ENCODE measurements at places on chromosomes 12 and 14.
A peak's percentile ranks its signal among the peaks of the same experiment; 100 is the strongest.

GRCh38 chr14:104519721-104520120 is 59.8 kb upstream of the C14orf180 start:
- DNase-seq = no peak

GRCh38 chr12:41466300-41466699 is 278.2 kb downstream of the PDZRN4 start:
- no peak for DNase-seq

- no peak for DNase-seq
Observed at GRCh38 chr12:85617307-85618091, 218.7 kb downstream of the RASSF9 start.

DNA sequence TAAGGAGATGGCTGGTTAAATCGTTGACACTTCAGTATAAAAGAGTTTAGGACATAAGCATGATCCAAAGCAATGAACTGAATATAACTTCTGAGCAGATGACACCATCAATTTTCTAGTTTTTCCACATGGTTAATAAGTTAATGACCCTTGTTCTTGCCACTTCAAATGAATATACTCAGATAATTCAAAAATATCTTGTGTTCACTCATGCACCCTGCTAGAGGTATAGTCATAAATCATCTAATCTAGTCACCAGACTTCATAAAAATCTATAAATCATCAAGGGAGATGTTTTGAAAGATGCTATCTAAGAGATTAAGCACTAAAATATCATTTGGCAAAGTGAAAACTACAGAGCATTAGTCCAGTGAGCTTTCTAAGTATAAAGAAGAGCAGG is 131.9 kb downstream of the MDGA2 start:
- DNase-seq = no peak

DNA sequence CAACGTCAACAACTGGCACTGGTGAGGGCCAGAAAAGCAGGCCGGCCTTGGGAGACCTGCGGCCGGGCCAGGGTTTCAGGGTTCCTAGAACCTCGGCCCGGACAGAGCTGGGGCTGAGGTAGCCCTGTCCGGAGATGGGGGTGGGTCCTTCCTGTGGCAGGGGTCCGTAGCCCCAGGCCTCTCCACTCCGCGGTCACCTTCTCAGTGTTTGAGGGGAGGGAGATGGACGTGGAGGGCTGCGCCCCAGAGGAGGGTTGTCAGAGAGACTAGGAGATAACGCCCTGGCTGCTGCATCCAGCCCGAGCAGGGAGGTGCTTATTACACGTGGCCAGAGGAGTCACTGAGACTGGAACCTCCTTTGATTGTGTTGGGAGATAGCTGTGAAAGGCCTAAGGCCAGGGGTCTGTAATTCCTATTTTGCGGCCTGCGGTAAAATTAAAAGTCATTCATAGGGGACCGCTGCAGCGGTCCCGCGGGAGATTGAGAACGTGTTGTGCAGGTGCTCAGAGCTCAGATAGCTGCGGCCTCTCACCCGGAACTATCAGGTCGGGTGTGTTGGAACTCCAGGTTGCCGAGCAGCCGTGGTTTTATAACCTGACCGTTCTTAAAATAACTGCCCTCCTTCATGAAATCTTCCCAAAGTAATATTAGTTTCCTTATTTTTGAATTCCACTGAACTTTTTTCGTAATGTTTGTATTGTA is 507 bp downstream of the AHSA1 start:
- DNase-seq = peak; percentile 18

DNA sequence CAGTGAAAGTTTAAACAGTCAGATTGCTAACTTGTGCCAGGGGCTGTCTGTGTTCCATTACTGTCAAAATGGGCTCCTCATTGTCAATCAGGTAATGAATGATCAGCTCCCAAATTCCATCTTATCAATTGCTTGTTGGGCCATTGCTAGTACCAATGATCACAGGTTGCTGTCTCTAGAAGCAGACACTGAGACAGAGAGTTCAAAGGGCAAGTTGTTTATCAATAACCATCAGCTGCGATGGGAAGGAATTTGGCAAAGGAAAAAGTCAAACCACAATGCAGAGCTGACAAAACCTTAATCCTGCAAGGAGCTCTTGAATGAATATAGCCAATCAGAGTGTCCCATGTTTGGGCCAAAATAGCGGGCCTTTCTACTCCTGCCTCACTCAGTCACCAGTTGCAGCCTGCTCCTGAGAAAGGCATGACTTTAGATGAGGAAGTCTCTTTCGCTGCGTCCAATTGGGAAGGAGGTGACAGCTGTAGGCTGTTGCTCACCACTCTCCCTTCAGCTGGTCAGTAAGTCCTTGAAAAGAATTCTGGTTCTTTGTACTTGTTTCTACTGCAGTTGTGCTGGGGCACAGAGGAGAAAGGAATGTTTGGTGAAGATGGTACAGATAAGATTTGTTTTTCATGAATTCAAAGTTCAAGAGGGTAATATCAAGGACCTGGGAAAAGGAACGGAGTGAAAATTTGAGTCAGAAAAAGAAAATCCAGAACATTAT is 179.2 kb upstream of the PDE3A start:
- no peak for DNase-seq

DNA sequence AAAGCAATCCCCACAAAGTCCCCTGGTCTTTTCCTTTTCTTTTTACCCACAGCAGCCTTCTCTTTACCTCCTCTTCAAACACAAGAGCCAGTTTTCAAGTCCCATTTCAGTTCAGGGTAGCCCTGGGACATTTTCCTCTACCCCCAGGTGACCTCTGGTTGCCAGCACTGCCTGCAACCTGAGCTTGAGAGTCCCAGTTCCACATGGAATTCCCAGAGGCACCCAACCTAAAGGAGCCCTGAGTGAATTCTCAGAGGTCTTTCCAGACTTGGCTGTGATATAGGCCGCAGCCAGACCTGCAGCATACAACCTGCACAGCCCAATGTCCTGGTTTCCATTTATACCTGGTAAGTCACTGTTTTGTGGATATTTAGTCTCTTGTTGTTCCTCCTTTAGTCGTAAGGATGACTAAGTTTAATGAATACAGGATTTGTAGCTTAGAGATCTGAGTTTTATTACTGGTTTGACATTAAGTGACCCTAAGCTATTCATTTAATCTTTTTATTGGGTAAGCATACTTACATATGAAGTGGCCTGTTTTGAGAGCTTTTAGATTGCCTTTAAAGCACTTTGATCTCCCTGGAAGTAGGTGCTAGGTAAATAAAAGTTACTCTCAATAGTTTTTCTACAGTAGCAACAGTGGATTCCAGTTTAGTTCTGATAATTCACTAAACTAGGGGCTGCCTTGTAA is 159.8 kb downstream of the TGFB3 start:
- DNase-seq = no peak

GRCh38 chr12:122079532-122080081 is 1.1 kb downstream of the MLXIP start:
- no peak for DNase-seq

- DNase-seq = no peak
Observed at GRCh38 chr12:49750027-49750995, 9.0 kb downstream of the TMBIM6 start.

DNA sequence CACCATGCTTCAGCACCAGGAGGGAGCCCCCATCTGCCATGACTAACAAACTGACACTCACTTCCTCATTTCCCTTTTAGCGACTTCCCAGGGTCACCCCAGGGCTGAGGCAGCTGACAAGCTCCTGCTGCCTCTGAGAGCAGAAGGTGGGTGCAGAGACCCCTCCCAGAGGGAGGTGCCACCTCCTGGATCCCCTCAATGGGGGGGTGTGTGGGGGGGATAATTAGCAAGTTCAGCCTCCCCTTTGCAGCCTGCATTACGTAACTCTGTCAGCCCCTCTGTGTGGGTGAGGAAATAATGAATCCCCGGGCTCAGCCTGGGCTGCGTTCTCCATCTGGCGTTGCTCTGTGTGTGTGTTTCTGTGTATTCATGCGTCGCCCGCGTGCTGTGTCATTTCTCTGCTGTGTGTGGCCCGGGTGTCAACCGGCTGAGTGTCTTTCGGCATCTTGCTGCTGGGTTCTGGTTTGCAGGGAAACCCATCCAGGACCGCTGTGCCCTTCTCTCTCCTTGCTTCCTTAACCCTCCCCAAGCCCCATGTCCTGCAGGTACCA is 28.0 kb downstream of the NOS1 start:
- DNase-seq = no peak

DNA sequence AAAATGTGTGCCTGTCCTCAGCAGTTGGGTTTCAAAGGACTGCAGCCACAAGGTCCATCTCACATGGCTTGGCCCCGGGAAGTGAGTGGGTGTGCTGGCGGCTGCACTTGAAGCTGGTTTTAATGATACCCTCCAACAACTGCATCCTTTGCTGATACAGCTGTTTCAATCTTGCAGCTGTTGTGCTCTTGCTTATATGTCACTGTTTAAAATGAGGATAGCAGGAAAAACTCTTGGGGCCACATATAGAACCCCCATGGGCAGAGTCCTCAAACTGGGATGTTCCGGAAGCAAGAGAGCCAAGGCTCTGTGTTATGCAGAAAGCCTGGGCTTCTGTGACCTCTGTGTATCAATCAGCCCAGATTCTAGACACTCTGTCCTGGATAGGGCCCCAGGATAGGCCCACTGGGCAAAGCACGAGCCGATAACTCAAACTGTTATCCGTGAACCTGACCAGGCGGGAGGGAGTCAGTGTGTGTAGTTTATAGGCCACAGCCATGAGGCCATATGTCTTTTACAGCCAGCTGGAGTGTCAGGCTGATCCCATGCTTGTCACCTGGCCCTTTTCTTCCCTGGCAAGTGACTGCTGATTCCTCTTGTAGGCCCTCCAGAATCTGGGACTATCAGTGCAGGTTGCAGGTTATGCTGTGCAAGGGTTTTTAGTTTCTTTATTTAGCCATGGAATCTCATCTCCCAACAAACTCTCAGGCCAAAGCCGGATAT is 74.3 kb downstream of the SSPN start:
- no peak for DNase-seq

DNA sequence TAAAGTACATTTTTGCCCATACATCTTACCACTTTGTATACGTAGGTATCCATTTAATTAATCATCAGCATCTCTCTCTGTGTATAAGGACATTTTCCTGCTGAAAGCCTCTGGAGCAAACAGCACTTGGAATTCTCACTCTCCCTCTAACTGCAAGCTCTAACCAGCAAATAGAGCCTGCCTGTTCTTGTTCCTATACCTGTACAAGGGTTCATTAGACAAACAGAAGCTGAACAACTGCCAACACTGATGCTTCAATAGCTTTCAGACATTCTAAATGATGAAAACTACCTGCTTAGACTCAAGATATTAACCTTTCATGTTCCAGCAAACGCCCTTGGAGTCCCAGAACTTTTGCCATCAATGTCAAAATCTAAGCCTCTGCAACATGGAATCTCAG is 98.0 kb downstream of the KCNH5 start:
- DNase-seq = no peak

DNA sequence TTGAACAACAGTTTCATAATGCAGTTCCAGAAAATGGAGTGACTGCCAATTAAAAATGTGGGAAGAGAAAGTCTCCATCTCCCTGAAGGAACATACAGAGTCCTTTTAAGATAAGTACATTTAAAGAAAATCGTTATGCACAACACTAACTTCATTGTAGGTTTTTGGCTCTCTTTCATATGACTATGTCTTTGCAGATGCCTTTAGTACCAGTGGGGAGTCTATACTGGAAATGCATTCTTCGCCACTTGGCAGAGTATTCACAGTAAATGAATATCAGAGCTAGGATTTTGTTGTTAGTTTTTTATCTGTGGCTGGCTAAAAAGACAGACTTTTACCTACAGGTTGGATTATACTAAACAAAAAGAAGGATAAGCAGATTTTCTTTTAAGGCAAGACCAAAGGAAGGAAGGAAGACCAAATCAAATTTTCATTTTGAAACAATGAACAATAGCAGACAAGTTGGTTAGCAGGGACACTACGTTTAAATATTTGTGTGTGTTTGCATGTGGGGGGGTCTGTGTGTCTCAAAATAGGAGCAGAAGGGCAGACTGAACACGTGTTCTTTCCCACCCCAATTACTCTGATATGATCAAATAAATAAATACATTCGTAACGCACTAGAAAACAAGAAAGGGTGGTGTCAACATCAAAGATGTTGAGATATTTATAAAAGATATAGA is 124.5 kb downstream of the BTG1 start:
- DNase-seq = no peak

DNA sequence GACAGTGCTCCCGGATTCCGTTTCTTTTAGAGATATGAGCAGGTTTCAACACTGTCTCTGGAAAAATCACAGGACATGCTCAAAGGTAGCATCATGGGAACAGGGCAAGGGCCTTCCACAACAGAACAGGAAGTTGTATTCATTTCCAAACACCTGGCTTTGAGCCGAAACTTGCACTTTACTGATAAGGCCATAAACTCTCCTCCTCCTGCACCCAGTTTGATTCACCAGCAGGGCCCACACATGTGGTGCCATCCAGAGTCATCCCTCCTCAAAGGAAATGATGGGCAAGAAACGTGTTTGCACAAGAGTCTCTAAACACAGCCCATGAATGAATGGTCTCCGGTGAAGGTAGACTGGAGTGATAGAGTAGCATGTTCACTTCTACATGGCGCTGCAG is 268.4 kb upstream of the FKBP4 start:
- no peak for DNase-seq

- DNase-seq = peak; percentile 76
Observed at GRCh38 chr14:69726761-69727511, 40.0 kb upstream of the SRSF5 start.

GRCh38 chr12:121579981-121580868 is 598 bp downstream of the KDM2B start:
- peak; percentile 40 for DNase-seq

GRCh38 chr14:61380984-61381383 is 59.6 kb downstream of the PRKCH start:
- DNase-seq = no peak

DNA sequence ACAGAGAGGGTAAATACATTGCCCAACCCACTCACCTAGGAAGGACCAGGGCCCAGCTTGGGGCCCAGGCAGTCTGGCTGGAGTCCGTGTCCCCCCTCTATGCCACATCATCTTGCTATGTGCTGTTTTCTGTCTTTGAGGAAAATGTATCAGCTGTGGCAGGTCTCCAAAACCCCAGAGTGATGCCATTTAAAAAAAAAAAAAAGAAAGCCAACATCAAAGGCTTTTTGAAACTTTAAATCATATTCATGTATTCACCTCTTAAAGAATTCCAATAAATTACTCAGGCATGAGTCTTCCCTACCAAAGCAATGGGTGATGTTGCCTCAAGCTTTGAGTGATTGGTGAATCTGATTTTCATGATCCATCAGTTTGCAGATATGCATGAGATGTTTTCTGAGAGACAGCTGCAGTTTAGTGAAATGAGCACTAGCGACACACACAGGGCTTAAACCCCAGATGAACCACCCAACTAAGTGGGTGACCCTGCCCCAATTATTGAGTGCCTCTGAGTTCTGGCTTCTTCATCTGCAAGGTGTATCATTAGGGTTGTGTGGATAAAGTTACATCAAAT is 6.1 kb downstream of the KRT81 start:
- DNase-seq = no peak

DNA sequence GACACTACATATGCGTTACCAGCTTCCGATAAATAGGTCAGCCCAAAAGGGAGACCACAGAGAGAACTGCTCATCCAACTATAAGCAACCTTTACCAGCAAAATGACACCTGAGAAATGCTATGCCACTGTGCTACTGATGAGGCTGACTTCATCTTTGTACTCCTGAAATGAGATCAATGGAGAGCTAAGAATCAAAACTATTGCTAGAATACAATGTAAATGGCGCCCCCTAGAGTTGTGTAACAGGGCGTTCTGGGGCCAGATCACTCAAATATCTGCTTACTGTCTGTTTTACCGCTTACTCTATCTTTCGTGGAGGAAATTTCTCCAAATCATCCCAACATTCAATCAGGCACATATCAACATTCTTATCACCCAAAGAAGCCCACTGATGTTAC is 4.6 kb downstream of the ZNF384 start:
- DNase-seq = no peak

- no peak for DNase-seq
Observed at GRCh38 chr12:102043928-102044327, 17.9 kb downstream of the WASHC3 start.

GRCh38 chr12:45231515-45232145 is 15.7 kb downstream of the ANO6 start:
- DNase-seq = no peak

Measured in stimulated activated CD4-positive, alpha-beta T cell treated with anti-CD3 and anti-CD28 coated beads, Interleukin-12 subunit alpha, Interleukin-12 subunit beta, amount 100 ng/mL, for 24 hours (primary cell).